SW480 (cell line): ENCODE measurements at places on chromosomes 7 and 10.
A peak's percentile ranks its signal among the peaks of the same experiment; 100 is the strongest.

GRCh38 chr7:1675673-1676549, 5.8 kb downstream of the ELFN1 start:
- DNase-seq: no peak

DNA sequence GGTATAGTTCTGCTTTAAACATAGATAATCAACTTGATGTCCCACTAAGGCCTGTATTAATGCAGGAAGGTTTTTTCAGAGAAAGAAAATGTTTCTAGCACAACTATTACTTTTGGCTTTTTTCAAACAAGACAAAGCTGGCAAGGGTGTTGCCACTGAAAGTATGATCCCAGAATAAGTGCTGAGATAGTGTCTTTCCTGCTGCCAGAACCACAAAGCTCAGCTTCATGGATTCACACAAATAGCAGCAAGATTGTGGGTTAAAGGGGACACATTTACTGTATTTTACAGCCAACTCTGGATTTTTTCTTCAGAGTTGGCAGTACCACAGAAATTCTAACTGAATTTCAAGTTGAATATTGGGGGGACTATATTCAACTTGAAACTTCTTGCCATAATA, 4.3 kb downstream of the NCOA4 start:
- DNase-seq: no peak

DNA sequence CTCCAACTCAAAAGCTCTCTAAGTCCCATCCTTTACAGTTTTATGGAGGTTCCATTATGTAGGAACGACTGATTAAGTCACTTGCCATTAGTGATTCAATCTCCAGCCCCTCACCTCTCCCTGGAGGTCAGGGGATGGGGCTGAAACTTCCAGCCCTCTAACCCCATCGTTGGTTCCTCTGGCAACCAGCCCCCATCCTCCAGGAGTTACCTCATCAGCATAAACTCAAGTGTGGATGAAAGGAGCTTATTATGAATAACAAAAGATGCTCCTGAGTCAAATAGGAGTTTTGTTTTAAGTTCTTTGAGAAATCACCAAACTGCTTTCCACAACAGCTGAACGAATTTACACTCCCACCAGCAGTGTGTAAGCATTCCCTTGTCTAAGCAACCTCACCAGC, 494.3 kb upstream of the AUTS2 start:
- DNase-seq: no peak

DNA sequence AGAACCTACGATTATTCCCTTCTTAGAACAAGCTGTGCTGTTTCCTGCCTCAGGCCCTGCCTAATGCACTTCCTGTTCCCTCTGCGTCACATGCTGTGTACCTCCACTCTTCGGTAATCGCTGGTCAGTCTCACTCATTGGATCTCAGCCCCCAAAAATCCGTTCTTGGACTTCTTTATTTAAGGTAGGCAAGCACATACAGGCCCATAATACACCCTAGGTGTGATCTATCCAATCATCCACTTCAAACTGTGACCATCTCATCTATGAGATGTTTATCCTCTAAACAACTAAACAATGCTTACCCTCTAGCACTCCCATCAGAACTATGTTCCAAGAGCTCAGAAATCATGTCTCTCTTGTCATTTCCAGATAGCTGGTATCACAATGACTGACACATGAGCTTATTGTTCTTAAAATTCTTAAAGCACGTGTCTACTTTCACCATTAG, 83.9 kb downstream of the CADPS2 start:
- DNase-seq: no peak

GRCh38 chr7:93315896-93316295, 83.7 kb downstream of the VPS50 start:
- no peak for DNase-seq

- no peak for DNase-seq
Measured at GRCh38 chr7:105279688-105280007, 109.1 kb downstream of the SRPK2 start.

DNA sequence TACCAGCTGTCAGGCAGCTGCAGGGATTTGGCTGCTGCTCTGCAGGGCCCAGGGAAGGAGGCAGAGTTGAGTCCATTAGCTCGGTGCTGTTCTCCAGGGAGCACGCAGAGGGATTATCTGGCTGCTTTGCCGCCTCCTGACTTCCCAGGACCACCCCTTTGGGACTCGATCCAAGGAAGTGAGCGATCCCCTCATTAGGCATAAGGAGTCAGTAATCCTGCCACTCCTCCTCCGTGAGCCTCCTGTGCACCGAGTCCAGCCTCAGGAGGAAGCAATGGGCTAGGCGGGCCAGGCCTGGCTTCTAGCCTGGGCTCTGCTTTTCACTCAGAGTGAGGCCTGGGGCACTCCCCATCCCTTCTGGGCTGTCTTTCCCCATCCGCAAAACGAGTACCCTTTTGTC, 417.9 kb downstream of the RPS24 start:
- DNase-seq: no peak

DNA sequence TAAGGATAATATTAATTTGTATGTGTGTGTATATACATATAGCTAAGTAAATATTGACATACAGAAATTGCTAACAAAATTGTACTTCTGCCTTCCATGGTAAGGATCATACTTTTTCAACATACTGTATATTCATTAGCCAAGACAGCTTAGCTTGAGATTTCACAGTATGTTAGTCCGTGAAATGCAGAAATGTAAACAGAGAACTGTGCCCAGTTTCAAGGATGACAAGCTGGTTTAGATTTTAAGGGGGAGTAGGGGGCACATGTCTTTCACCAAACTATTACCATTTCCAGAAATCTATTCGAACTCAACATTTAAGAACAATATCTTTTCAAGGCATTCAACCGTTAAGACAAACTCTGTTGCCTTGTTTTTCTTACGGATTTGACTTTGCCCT, 182.2 kb downstream of the SORCS1 start:
- DNase-seq: no peak

- DNase-seq: no peak
Measured at GRCh38 chr10:22022257-22023032, 18.9 kb upstream of the DNAJC1 start.

DNA sequence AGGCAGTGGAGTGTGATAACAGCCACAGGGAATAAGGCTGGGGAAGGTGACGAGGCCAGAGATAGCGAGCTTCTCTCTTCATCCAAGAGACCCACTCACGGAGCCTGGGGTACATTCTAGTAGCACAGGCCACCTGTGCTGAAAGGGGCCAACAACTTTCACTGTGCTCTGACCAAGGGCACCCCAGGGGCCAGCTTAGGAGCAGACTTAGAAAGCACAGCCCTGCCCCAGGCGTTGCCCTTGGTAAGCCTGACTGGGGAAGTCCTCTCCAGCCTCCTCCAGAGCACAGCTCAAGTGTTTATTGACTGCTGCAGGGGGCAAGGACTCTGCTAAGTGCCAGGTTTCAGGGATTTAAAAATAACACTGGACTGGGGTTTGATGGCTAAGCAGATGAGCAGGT, 44.7 kb downstream of the EBF3 start:
- DNase-seq: no peak

- DNase-seq: no peak
Measured at GRCh38 chr7:4739528-4739992, 35.9 kb upstream of the AP5Z1 start.

DNA sequence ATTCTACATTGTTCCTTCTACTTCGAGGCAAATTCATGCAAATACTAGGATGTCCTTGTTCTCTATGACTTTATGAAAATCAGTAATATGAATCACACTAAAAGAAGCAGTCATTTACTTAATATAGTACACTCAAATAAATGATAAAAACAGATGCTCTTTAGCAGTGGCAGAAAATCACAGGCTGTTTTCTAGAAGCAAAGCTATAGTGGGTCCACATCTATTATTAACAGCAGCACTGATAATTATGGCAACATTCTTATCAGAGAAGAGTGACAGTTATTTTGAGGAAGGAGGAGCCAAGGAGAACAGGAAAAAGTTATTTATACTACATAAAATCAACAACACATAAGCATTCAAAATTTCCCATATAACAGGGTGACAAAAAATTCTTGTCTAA, 16.5 kb downstream of the KIF5B start:
- no peak for DNase-seq

DNA sequence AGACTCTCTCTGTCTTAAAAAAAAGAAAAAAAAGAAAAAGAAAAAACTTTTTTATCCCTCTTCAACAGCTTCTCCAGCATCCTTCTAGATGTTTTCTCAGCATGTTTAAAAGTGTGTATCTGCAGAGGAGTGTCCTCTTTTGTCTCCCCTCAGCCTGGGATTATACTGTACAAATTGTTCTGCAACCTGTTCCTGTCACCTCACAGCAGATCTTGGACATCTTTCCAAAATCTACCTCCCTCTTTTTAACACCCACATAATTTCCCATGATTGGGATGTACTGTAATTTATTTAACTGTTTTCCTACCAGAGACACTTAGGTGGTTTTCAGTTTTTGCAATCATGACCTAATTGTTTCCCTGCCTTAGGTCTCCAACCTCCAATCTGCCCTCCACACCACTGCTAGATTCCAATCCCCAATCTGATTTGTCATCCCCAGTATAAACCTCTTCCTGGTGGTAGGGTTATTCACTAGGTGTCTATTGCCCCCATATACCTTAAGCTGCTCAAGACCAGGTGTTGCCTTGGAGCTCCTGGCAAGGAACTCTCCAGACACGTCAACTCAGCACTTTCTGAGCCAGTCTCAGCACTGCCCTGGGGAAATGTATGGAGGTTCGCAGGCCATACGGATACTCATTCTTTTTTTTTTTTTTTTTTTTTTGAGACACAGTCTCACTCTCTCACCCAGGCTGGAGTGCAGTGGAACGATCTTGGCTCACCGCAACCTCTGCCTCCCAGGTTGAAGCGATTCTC, 17.6 kb upstream of the DDIT4 start:
- DNase-seq: no peak

- no peak for DNase-seq
Measured at GRCh38 chr10:129741978-129742741, 221.9 kb downstream of the EBF3 start.

DNA sequence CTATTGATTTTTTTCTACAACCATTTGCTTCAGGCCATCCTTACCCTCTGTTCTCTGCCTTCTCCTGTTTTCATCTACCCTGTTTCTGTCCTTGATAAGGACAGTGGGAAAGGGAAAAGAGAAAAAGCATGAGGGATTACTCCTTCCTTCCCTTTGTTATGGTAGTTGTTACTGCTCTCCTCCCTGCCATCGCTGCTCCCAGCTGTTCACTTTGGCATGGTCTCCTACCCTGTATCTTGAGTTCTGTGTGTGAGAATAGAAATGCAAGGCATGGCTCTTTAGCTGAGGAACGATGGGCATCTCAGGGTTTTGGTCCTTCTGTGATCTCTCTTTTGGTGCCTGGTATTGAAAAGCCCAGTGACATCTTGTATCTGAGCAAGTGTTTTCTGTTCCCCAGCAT, 6.4 kb downstream of the CCSER2 start:
- no peak for DNase-seq

DNA sequence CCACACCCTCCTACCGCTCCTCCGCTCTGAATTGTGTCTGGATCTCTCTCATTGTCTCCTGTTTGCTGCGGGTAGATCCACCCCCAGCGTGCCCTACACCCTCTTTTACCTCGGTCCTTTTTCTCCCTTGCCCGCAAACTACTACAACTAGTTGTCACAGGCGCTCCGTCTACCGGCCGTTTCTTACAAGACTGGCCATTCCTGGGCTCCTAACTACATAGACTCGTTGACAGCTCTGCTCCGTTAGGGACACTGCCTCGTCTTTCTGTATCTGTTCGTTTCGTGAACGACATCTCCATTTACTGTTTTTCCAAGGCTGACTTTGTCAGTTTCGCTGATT, 786 bp downstream of the TAF3 start:
- DNase-seq: peak; percentile 48

- peak; percentile 25 for DNase-seq
Measured at GRCh38 chr10:72126184-72126871, 38.0 kb upstream of the SPOCK2 start.

DNA sequence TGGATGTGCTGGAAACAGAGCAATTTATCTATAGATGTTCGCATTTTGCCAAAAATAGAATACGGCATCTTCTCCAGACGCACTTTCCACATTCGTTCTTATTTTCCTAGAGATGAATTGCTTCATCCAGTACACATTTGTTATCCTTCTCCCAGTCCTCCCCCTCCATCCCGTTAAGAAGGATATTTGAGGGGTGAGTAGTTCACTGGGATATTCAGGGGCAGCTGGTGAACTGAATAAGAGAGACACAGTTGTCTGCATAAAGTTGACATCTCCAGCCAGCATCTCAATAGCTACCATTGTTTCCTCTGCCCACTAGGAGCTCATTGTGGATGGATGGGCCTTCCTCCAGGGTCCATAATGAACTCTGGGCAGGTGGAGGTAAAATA, 456.8 kb upstream of the NRP1 start:
- DNase-seq: no peak

GRCh38 chr7:29547421-29547820, 16.2 kb upstream of the PRR15 start:
- DNase-seq: no peak

DNA sequence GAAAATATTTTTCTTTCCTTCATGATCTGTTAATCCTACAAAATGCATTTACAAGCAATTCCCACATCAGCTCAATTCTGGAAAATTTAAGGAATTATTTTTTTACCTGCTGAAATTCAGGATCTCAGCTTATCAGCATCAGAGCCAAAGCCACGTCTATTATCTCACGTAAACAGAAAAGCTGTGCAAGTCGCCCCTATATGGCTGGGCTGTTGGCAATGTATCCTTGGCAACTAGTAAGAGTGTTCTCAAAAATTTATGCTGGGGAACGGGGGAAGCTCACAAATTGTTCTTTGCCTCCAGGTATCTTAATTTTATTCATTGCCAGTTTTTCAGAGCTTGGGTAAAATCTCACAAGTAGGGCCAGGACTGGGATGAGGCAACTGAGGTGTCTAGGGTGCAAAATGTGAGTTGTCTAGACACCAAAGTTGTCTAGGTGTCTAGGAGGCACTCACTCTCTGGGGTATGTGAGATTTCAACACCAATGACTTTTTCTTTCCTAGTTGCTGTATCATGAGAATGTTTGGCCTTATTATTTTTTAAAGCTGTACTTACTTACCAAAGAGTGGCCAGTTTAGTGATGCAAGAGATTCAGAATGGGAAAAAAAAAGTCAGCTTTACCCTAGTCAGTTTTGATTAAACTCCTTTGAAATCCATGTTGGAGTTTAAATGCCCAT, 5.1 kb downstream of the GSTO2 start:
- no peak for DNase-seq

GRCh38 chr10:46006219-46006618, 24.2 kb downstream of the NCOA4 start:
- DNase-seq: no peak
